Astrocyte of the spinal cord (primary cell): ENCODE measurements at places on chromosomes 11 and 22.
A peak's percentile ranks its signal among the peaks of the same experiment; 100 is the strongest.

GRCh38 chr11:1449490-1450243 lies 36.9 kb downstream of the MOB2 start:
- no peak for DNase-seq

DNA sequence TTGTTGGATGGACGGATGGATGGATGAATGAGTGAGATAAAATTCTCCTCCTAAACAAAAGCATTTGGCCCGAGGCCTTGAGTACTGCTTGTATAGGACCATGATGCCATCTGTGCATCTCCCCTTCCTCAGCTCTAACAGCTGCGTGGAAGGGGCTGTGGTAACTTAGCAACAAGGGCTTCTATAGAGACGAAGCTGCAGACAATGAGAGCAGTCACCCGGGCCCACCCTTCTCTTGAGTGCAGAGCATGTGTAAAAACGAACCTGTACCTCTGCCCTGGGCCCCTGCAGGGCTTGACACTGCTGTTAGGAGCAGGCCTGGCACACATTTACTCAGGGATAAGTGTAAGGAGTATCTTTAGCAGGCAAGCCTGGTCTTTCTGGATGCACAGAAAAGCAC lies 391.5 kb downstream of the CADM1 start:
- DNase-seq, result no peak

DNA sequence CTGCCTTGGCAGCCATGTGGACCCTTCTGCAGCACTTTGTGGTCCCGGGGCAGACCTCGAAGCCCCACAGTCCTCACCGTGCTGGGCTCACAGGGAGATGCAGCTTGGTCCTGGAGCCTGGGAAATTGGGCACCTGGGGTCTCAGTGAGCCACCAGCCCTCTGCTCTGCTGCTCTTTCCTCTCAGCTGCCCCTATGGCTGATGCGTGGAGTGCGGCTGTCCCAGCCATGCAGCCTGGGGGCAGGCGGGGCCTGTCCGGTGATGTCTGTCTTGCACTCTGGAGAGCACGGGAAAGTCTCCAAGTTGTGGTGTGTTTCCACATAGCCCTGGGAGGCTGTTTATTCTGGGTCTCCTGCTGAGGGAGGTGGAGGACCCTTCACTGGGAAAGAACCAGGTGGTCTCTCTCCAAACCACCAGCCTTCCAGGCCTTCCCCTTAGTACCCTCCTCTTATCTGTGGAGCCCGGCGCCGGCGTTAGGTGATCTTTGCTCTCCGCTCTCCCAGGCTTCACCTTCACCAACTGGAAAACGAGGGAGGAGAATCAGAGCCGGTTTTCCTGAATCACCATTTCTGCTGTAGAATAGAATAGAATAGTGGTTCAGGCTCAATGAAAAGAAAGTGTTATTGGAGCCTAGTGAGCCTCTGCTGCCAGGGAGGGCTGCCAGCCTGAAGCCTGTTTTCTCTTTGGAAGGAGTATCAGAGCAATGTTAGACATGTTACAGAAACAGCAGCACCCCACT lies 41.2 kb upstream of the GRAMD4 start:
- DNase-seq, result peak; percentile 39

DNA sequence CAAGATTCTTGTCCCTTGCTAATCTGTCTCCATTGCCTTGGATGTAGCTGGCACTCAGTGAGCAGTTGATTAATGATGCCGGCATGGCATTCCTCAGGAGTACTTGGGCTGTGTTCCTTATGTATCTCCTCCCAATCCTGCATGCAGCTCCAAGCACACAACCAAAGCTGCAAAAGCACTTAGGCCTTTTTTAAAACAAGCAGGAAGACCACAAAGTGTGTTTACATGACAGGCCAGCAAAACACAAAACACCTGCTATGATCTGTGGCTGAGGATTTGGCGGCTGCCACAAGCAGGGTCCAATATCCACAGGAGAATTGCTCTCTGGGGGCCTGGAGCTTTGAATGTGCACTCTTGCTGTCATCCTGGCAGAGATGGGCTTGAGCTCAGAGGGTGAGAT lies 8.9 kb downstream of the ABTB2 start:
- DNase-seq, result no peak

DNA sequence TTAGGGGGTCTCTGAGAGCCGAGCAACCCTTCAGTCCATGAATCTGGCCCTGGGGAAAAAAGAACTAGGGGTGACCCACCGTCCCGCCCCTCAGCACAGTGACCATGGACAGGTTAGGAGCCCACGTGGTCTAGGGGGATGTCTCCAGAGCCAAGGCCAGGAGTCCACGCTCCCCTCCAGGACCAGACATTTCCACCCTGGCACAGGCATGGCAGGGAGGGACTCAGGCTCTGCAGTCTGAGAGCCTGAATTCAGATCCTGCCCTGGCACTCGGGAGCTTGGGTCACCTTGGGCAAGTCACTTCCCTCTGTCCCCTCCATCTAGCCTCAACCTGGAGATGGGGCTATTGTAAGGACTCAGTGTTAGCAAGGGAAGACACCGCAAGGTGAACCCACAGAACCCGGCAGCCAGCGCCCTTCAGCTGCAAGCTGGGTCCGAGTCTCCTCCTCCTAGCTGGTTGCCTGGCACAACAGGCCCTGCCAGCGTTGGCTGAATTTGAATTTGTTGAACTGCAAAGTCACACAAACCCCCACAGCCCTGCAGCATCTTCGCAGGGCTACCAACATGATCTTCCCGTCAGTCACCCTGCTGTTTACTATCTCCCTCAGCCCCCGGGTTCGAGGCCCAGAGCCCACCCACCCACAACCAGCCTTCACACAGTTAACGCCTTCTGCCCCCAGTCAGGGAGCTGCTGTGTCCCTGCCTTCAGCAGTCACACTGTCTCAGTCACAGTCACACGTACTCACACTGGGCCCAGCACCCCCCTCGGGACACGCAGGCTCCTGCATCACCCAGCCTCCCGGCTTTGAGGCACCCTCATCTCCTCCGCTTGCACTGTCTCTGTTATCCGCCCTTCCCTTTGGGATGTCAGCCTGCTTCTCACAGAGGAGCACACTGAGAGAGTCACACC lies 603 bp upstream of the PDGFB start:
- DNase-seq, result no peak

DNA sequence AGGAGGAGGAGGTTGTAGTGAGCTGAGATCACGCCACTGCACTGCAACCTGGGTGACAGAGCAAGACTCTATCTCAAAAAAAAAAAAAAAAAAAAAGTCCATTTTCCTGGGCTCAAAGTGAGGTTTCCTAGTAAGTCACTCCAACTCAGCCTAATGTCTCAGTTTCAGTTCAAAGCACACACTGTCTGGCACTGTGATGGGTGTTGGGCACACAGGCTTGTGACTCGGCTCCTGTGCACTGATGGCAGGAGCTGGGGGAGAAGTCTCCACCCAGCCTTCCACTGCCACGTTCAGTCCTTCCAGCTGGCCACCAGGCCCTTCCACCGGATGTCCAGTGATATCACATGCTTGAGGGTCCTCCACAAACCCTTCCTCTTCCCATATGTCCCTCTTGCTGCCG lies 186.0 kb downstream of the CEP164 start:
- DNase-seq, result no peak

GRCh38 chr11:118015385-118015841 lies 29.2 kb downstream of the IL10RA start:
- DNase-seq, result no peak

DNA sequence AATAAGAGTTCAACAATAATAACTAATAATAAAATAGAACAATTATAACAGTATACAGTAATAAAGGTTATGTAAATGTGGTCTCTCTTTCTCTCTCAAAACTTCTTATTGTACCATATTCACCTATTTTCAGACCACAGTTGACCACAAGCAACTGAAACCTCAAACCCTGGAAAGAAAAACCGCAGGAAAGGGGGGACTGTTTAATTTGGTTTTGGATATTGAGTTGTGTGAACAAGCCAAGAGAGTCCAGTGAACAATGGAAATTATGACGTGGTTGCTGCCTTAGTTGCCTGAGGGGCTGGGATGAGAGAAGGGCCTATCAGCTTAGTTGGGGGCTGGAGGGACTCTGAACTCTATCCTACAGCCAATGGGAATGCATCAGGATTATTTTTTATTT lies 178.7 kb upstream of the POU2AF2 start:
- DNase-seq, result peak; percentile 22

GRCh38 chr11:47857485-47857884 lies 9.3 kb upstream of the NUP160 start:
- DNase-seq, result no peak

- DNase-seq, result no peak
Observed at GRCh38 chr22:27358096-27358870, 443.3 kb downstream of the MN1 start.

- DNase-seq, result peak; percentile 69
Observed at GRCh38 chr11:128472128-128473089, 114.9 kb downstream of the ETS1 start.

DNA sequence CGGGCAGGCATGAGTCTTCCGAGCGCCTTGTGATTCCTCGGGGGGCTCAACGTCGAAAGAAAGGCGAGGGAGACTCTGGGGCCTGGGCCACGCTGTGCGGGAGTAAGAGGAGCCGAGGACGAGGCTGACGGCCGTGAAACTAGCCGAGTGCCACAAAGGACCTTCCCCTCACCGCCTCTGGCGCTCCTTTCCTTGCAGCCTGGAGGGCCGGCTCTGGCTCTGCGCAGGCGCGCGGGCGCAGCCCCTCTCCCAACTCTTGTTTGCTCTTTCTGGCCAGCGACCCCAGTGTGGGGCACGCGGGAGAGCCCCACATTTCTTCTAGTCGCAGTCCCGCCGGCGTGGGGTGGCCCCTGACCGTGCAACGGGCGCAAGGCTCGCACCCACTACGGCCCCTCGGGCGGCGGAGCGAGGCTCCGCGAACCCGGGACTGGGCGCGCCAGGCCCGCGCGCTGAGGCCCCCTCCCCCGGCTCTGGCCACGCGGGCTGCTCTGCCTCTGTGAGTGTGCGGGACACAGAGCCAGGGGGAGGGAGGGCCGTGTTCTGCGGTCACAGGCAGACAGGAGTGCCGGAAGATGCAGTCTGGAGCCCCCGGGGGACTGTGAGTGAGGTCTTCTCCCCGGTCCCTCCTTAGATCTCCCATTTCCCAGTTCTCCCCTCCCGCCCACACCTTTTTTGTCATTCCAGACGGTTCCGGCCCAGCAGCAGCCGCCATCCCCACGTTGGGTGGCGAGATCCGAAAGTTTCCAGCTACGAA lies 1.0 kb upstream of the TOB2 start:
- DNase-seq, result peak; percentile 68

DNA sequence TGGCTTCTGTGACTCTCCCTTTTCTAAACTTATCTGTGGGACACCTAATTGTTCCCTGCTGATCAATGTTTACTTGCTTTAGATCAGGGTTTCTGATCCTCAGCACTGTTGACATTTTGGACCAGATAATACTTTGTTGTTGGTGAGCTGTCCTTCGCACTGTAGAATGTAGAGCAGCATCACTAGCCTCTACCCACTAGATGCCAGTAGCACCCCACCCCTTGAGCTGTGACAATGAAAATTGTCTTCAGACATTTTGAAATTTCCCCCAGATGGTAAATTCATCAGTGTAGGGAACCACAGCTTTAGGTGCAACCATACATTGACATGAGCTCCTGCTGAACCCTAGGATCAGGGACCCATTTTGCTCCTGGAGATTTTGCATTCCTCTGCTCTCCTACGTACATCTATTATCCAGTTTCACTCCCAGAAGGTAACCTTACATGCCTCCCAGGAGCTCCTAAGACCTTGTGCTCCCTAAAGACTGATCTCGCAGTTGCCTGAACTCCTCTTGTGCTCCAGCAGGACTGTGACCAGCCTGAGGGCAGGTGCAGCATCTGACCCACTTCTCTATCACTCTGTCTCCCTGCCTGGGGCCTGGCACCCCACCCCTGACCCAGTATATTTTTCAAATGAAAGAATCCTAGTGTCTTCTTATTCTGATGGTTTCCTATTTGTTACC lies 107.8 kb downstream of the FAR1 start:
- no peak for DNase-seq

- no peak for DNase-seq
Observed at GRCh38 chr11:128931668-128932067, 11.0 kb downstream of the TP53AIP1 start.

- DNase-seq, result no peak
Observed at GRCh38 chr11:129698212-129698611, 117.4 kb upstream of the TMEM45B start.

DNA sequence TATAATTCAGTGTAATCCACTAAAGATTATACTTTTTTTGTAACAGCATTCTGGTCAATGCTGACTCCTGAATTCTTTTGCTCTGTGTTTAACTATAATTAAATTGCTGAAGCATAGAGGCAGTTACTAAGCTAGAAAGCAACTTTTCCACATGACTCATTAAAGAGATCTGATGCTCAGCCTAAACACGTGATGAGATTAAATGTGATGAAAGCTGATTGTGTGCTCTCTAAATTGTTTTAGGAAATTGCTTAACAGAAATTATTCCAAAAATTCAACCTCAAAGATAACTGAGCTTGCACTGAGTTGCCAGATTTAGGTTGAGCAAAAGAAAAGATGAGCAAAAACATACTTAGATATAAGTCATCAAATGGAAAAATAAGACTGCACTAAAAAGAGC lies 1033.6 kb downstream of the FAM181B start:
- DNase-seq, result no peak

DNA sequence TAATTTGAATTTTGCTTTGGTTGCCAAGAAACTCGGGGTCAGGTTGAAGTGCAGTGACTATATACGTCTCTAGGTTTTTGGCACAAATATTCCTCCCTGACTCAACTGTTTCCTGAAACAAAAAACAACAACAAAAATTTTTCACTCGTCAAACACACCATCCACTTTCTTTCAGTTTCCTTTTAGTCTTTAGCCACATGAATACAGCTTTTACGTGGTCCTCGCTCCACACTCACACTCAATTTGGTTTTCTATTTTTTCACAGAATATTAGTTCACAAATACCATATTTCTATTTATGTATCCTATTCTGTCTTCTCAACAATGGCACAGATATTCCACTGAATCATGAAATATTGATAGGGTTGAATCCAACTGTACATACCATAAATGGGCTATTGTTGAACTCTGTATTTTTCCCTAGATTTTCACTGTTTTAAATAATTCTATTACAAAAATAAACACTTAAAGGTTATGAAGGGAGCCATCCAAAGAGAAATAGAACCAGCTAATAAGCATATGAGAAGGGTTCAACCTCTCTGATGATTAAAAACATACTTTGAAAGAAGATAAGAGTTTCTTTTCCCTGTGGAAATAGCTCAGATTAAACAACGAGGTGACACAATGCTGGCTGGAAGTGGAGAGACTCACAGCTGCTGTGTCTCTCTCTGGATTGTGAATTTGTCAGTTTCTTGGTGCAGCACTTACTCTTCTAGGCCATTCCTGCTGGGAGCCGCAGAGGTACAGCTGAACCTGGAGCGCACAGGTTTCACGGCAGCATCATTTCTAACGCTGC lies 5.1 kb upstream of the FBLN1 start:
- no peak for DNase-seq

GRCh38 chr22:33842421-33843094 lies 77.7 kb downstream of the LARGE1 start:
- DNase-seq, result no peak
